ENCODE measurements at places on chromosomes 3 and 15. TPM values are rescaled to one million over a fixed set of nuclear protein-coding genes. Genes with fewer than 3 reads are reported as not detected.

GRCh38 chr15:51088585-51088984 is 6.1 kb downstream of the TNFAIP8L3 start:
- DNase-seq: no peak

DNA sequence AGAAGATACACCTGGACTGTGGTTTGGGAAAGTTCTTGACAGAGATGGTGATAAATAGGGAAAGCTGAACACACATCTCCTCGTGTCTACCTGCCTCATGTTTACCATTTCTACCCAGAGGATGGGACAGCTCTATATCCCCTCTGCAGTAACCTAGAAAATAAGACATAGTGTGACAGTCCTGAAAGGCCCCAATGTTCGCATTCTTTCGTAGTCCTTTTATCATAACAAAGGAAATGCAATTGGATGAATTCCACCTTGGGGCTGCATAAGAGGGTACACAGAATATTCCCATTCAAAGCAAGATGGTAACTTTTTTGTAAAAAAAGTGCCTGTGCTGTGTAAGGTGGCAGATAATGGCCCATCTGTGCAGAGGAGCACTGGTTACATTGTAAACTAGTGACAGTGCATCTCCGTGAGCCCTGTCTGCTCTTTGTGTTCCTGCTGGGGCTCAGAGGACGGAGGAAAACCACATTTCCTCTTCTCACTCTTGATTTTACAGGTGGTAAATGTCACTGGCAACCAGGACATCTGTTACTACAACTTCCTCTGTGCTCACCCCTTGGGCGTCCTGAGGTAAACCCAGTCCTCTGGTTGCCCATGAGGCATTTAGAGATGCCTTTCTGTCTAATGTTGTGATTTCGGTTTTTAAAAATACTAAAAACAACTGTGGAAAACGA is 74.3 kb downstream of the SIDT1 start:
- no peak for DNase-seq

DNA sequence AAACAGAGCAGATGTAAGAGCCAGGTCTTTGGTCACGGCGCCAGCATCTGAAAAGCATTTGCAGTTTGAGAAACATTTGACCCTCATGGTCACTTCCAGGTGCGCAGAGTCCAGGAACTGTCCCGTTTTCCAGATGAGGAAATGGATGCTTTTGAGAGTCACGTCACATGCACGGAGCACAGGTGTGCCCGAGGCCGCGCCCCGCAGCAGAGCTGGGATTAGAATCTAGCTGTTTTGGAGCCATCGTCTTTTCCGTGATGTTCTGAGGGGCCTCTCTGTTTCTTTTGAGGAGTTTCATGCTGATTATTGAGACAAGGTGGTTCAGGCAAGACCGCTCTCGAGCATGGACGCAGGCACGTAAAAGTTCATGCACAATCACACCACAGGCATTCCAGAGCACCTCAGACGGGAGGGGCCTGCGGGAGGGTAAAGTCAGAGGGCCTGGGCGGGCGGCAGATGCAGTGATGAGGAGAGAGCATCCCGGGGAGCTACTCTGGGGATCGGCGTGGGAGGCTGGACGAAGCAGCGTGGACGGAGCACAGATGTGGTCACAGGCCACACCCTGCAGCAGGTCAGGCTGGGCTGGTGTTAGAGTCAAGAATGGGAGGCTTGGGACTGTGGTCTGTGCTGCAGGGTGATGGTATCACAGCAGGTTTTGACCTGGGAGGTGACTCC is 139.2 kb upstream of the MEF2A start:
- no peak for DNase-seq

DNA sequence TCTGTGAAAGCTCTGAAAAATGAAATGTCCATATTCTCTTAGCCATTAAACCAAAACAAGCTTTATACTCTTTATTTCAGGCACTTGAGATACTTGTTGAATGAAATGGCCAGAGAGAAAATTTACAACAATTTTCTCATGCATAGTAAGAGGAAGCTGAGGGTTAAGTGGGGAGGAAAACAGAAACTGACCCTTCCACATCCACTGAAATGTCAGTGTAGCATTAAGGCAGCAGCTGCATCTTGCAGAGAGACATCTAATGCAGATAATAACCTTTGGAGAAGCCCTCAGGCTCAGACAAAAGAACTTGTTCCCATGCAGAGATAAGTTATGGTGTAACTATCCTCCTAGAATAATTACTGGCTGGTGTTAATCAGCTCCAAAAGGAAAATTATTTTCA is 34.0 kb downstream of the ZDHHC23 start:
- no peak for DNase-seq

GRCh38 chr3:168071591-168072322 is 24.0 kb downstream of the GOLIM4 start:
- no peak for DNase-seq

DNA sequence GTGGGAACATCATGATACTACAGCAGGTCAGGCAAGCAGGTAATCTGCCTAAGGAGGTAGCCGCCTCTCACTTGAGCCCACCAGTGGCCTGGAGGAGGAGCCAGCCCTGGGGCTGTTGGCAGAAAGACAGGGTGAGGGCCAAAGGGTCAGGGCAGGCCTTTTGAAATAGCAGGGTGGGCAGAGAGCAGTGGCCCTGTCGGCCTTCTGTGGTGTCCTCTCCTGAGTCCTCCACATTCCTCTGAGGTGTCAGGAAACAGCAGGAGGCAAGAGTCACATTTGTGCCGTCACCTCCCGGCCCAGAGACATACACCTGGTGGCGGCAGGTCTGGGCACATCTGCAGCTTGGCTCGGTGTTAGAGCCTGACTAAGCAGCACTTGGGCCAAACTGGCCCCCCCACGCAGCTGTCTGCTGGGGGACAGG is 3.9 kb upstream of the BNC1 start:
- DNase-seq: no peak

GRCh38 chr3:150545419-150546225 is 674 bp downstream of the SERP1 start:
- DNase-seq: peak; percentile 75

DNA sequence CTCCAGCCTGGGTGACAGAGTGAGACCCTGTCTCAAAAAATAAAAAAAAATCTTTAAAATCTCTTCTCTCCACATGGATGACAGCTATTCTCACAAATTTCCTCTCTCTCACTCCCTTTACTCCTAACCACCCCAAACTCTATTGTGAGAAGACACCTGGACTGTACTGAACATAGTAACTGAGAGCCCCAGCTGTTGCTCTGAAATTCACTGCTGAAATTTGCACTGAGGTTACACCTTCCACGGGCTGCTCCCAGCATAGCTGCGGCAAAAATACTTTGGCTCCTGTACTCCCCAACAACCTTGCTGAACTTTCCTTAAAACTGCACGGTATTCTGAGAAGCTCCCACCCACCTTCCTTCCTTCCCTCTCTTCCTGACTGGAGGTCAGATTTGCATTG is 4.4 kb upstream of the PCCB start:
- DNase-seq: no peak

GRCh38 chr3:40997711-40998519 is 201.4 kb upstream of the CTNNB1 start:
- no peak for DNase-seq

DNA sequence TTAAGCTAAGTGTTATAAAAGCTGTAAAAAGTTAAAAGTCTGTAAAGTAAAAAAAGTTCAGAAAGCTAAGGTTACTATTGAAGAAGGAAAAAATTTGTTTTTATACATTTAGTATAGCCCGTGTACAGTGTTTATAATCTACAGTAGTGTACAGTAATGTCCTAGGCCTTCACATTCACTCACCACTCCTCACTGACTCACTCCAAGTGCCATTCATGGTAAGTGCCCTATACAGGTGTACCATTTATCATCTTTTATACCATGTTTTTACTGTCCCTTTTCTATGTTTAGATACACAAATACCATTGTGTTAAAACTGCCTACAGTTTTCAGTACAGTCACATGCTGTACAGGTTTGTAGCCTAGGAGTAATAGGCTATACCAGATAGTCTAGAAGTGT is 8.8 kb downstream of the CCDC71 start:
- no peak for DNase-seq

DNA sequence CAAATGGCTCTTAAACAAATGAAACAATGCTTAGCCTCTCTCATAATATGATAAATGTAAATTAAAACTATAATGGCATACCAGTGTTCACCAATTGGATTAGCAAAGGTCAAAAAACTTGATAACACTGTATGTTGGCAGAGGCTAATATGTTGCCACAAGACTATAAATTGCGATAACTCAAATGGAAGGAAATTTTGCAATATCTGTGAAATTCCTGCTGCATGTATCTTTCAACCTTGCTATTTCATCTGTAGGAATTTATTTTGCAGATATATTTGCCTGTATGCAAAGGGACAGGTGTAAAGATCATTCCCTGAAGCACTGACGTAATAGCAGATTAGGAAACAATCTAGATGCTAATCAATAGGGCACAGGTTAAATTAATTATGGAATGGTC is 191.4 kb upstream of the EIF1B start:
- DNase-seq: no peak

- DNase-seq: no peak
Measured at GRCh38 chr15:66188464-66188863, 65.1 kb downstream of the MEGF11 start.

GRCh38 chr3:184642631-184643285 is 69.1 kb downstream of the MAGEF1 start:
- DNase-seq: no peak

DNA sequence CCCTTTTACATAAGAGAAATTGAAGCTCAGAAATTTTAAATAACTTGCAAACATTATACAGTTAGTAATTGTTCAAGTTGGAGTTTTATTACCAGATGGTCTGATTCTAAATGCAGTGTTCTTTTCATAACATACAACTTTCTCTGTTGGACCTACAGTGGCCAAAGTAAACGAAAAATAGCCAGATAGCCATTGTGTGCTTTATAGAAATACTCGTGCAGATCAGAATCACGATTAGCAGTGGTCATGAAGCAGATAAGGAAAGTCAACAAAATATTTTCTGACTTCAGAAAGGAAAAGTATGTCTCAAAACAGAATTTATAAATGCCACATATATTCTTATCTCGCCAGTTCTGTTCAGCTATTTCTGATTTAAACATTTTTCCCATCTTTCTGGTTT is 436.9 kb downstream of the CNTN6 start:
- DNase-seq: no peak

- no peak for DNase-seq
Measured at GRCh38 chr3:41234823-41235721, 35.8 kb downstream of the CTNNB1 start.

- DNase-seq: no peak
Measured at GRCh38 chr3:133910422-133910821, 14.7 kb upstream of the RAB6B start.

GRCh38 chr3:124276133-124276532 is 284.2 kb upstream of the ROPN1 start:
- no peak for DNase-seq

- no peak for DNase-seq
Measured at GRCh38 chr3:184949251-184949965, 137.4 kb downstream of the VPS8 start.

GRCh38 chr15:81049835-81050234 is 49.1 kb downstream of the TLNRD1 start:
- no peak for DNase-seq

DNA sequence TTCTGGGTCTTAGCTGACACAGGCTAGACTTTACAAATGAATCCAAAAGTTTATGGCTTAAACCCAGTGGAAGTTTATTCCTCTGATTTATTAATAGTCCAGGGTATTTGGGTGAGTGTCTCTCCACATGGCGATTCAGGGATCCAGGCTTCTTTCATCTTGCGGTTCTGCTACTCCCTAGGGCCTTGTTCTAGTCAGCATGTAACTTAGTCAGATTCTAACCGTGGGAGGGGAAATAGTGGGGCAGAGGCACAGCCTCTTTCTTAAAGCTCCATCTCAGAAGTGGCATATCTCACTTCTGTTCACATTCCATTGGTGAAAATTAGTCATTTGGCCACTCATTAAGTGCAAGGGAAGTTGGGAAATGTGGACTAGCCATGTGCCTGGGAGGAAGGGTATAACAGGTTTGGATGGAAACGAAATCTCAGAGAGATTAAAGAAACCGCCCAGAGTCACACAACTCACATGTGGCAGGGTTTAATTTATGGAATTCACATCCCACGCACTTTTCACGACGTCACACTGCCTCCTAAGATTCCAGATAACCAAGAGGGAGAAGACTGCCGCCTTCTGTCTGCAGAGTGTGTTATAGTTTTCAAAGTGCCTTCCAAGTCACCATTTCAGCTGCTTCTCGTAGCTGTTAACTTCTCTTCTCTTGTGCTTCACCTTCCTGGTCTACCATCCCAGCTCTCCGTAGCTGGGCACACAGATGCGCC is 11.4 kb upstream of the RASGRF1 start:
- DNase-seq: no peak

The CCR8 gene
- 1.2 TPM for total RNA-seq

The CCDC39 gene
- not detected for total RNA-seq

The BOC gene
- total RNA-seq: 219 TPM

The SNRPA1 gene
- 80.3 TPM for total RNA-seq

The PPM1L gene
- total RNA-seq: 28.7 TPM

The ACP3 gene
- total RNA-seq: 3.5 TPM

The SYNM gene
- 2.2 TPM for total RNA-seq

The RTP1 gene
- not detected for total RNA-seq

The EXD1 gene
- total RNA-seq: not detected

The SLC22A13 gene
- 0.60 TPM for total RNA-seq

The DUOXA2 gene
- total RNA-seq: 0.17 TPM

The CISH gene
- total RNA-seq: 4.1 TPM

The P2RY12 gene
- not detected for total RNA-seq
